ENCODE measurements at places on chromosomes 7 and 10.

DNA sequence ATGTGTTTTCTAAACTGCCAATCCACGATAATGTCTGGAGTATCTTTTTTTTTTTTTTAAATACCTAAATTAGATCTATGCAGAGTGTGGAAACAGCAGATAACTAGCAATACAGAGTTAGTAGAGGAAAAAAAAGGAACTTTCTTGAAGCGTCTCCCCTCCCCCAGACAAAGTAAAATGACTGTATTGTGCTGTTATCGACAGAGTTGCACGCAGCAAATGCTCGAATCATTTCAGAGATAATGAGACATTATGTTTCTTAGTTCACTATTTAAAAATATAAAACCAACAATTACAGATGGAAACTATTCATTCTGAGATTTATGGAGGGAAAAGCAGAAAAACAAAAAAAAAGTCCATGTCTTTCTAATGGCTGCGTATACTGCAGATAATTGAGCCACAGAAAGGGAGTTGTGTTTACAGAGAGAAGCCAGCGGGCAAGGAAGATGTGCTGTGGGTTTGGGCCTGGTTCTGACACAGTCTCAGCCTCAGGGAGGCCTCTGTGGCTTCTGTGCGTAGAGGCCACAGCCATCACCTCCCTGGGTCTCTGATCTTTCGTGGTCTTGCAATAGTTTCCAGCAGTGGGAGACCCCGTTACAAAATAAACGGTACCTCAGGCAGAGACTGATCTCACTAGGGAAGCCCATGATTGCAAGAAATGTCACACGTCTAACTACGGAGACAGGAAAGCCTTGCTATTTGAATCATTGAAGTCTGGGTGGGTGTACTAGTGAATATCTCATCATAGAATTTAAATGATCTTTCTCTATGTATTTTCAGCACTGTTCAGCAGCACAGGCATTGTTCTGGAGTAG lies 19.1 kb upstream of the KLF6 start:
- DNase-seq, result peak; percentile 76

DNA sequence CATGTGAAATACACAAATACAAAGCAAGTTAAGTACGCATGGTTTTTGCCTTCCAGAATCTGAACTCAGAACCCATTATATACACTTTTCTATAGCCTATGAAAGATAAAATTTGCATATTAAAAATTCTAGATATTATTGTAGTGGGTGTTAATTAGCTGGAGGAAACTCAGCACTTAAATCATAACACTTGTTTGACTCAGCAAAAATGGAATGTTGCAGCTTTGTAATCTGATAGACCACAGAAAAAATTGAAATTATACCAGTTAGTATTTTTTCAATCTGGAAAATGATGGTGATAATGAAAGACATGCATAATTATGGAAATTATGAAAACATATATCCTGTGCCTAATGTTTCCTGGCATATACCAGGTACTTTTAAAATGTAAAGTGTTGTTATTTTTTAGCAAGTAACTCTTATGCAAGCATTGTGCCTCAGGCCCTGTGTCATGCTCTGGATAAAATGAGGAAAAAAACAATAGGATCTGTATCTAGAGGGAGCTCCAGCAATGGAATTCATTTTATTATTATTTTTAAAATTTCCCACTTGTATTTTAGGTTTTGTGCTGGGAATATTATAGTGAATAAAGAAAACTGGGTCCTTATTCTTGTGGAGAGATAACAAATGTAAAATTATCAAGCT lies 490.4 kb upstream of the SEMA3A start:
- DNase-seq, result no peak

GRCh38 chr10:52756966-52757365 lies 15.6 kb downstream of the MBL2 start:
- DNase-seq, result no peak

DNA sequence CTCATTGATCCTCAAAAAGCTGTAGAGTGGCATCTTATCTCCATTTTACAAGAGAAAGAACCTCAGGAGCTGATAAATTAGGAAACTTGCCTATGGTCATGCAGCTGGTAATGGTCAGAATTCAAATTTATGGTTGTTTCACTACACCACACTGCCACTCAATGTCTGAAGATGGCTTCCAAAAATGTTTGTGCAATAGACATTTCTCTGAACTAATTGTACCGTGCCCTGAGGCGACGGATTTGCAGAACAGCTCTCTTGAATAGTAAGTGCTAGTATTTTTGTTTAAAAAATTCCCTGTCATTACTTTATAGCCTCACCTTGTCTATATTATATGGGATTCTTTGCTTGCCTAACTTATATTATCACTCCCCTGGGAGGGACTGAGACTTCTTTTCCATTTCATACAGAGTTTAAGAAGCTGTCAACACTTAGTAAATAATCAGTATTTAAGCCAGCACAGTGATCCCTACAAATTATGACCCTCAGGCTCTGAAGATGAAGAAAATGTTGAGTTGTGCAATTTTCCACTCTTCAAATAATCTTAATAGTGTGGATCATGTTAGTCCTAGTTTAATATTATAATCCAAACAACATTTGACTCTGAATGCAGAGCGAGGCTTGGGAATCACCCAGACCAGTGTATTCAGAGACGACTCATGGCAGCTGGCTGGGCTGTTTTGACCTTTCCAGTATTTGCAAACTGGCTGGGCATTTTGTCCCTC lies 346.6 kb downstream of the PTEN start:
- DNase-seq, result no peak

DNA sequence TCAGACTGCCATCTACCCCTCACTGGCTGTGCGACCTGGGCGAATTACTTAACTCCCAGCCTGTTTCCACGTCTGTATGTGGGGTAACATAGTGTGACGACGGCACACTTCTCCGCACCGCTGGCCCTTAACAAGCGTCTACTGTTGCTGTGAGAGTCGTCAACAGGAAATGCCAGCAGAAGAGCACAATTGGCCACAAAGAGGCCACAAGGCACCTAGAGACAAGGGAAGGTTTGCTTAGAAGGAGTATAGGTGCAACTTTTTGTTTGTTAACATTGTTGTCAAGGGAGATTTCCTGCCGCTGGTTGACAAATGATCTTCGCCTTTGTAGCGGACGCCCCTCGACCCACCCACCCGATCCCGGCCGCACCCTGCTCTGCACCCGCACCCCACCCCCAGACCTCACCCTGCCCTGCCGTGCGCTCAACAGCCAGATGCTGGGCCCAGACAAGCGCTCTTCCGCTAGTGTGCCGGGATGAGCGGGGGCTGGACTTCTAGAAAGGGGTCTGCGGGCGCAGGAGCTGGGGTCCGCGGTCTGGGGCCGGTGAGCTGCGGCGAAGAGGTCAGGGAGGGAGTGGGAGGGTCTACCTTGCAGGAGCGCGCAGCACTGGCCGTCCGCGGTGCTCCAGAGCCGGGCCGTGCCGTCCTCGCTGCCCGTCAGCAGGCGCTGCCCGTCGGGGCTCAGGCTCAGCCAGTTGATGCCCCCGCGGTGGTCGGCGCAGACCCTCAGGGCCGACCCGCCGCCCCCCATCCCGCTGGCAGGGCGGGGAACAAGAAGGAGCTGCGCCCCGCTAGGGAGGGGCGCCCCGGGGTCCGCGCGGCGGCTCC lies 785 bp downstream of the WDR86 start:
- no peak for DNase-seq

GRCh38 chr10:55232553-55232952 lies 431.5 kb upstream of the PCDH15 start:
- DNase-seq, result no peak

DNA sequence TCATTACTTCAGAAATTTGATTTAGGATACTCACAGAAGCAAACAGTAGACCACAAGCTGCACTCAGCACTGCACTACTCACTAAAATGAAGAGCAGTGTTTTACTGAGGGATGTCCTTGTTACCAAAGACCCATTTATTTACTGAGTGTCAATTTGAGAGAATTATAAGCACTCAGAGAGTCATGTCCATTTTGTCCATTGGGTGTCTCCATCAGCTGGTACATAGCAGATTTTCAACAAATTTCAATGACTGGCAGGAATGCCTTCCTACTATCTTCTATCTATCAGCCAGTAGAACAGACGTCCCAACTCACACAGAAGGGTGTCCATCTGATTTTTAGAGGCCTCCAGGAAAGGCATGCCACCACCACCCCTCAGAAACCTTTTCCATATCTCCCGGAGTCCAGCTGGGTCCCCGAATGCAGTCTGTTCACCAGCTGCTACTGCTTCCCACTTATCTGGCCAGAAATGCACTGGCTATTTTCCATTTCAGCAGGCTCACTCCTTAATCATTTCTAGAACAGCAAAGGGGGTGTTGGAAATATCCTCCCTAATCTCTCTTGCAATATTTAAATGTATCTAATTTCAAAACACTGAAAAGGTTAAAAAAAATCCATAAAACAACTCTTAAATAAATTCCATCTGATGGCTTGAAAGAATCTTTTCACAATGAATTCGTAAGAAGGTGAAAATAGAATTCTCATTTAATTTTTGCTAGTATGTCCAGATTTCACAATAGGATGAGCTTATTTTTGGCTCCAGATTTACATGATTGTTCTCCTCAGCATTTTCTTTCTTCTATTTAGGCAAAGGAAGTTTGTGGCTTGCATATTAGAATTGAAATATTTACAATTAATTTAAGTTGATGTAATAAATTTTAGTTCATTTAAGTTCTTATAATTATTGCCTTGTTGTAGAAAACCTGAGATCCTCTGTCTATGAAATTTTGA lies 1164.0 kb upstream of the CELF2 start:
- DNase-seq, result no peak

DNA sequence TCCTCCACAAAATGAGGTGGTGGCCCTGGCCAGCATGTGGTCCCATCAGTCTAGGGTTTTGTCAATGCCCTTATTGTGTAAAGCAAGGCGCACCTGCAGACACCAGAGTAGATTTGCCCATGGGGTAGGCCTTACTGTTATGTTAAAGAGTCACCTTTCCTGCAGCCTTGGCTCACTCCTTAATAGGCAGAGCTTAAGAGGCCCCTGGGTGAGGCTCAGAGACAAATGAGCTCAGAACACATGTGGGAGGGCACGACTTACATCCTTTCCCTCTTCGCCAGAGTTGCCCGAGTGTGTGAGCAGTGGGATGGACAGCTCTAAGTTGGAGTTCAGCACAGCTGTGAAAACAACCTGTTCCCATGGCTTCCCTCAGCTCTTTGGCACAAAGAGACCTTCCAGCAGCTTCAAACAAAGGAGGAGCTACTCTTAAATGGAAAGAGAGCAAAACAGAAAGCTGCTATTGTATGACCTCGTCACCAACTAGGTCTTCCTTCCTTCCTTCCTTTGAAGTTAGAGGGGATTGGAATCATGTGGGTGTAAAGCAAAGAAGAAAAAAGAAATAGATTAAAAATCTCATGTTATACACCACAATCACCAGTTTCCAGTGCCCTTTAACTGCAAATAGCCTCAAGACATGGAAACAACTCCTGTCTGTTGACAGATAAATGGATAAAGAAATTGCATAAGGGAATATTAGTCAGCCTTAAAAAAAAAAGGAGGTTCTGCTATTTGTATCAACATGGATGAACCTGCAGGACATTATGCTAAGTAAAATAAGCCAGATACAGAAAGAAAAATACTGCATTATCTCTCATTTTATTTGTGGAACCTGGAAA lies 11.9 kb upstream of the XPNPEP1 start:
- peak; percentile 19 for DNase-seq

DNA sequence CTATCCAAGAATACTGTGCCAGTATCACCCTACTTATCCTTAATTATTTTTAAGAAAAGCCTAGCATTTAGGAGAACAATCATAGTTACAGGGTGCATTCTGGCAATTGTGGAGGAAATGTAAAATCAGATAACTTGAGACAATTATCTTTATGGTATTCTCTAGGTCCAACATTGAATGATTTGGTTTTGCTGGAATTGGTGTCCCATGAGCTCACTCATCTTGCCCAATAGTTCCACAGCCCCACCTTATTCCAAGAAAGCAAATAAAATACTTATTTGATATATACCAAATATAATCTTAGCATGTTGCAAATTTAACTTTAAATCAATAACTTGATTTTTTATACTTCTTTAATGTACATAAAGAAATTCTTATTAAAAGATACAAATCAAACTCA lies 65.3 kb downstream of the DGKB start:
- DNase-seq, result no peak

DNA sequence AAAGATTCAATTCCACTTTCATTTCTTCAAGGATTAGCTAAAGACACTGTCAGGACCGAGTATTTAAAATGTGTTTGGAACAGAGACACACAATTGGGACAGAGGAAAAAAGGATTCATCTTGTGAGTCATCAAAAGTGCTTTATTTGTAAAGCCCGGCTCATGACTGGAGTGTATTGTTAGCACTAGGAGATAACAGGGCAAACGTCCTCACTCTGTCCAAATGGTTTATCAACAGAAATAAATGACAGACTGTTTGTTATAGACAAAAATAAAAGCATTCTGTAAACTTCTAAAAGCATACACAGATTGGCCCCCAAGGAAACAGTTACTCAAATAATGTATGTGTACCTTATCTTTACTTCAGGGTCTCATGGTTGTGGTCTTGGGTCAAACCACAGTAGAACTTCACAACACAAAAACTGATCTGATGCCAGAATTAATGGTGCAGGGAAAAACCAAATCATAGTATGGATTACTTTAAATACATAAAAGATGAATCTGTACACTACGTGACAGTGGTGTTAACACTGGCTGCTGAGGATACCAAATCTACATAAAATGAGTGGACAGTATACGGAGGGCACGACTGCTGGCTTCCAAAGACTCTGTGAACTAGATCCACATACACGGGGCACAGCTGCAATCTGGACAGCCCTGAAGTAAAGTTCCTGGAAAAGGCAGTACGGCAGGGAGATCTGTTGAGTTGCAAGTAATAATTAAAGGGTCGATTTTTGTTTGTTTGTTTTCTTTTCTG lies 179.4 kb downstream of the PIP4K2A start:
- DNase-seq, result no peak

DNA sequence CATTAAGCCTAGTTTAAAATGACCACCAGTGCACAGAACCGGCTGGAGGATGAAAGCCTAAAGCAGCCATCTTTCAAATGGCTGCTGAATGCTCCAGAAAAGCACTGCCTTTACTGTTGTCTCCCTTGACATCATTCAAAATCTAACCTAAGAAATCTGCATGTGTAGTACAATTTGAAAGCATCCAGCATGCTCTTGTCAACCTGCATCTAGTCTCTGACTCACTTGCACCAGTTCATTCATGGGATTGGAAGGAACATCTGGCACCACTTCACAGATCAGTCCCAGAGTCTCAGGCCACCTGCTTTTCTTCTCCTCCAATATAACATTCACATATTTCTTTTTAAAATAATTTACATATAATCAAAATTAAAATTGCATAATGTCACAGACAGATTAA lies 76.2 kb downstream of the RNF133 start:
- no peak for DNase-seq

GRCh38 chr10:75450075-75450445 lies 18.6 kb downstream of the LRMDA start:
- DNase-seq, result no peak

- no peak for DNase-seq
Measured at GRCh38 chr7:95421000-95421846, 13.6 kb downstream of the PON2 start.

DNA sequence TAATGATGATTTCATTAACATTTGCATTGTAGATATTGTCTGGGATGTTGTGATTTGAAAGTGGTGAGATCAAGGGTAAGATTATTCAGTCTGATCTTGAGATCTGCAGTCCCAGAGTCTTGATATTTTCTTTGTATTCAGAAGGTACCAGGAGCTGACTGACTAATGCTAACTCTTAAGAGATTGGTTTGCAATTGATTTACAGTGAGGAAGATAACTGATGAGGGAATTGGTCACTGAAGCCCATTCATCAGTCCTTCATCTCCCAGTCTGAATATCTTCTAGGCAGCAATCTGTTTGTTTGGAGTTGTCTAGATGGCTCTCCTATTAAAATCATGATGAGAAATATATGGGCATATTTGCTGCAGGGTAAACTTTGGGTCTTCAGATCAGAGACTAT lies 473.7 kb downstream of the ARL4A start:
- no peak for DNase-seq

GRCh38 chr7:158506626-158507025 lies 81.0 kb downstream of the PTPRN2 start:
- DNase-seq, result no peak

All from stimulated activated CD4-positive, alpha-beta T cell treated with anti-CD3 and anti-CD28 coated beads, Interleukin-1b, Interleukin-23, amount 100 ng/mL, for 48 hours (primary cell).